ENCODE measurements at places on chromosomes 7 and 10.
A peak's percentile ranks its signal among the peaks of the same experiment; 100 is the strongest.

DNA sequence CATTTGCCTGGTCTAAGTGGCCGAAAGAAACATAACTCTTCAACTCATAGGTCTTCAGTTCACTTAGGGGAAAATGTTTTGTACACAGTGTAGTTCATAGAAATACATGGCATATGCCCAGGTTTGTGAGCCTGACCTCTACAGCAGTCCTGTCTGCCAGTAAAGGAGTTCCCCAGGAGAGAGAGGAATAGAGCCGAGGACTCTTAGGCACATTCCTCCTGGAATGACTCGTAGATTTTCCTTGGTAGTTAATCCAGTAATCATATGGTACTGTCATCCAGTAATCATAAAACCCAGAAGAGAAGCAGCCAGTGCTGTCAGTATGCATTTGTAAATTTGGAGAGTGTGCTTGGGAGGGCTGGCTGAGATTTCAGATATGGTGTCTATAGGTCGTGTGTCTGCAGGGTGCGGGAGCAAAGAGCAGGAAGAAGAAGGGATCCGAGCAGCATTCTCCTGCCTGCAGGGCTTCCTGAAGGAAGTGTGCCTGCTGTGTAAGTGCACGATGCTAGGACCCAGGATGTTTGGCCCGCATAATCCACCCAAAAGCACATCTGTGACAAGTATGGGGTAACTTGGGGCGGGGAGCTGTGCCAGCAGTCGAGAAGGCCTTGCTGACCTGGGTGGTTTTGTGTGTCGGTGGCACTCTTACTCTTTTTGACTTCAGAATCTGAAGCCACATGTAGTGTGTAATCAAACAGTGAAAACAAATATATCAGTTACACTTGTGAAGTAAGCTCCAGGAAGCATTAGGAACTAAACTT, 13.9 kb downstream of the EIF4H start:
- DNase-seq = no peak

DNA sequence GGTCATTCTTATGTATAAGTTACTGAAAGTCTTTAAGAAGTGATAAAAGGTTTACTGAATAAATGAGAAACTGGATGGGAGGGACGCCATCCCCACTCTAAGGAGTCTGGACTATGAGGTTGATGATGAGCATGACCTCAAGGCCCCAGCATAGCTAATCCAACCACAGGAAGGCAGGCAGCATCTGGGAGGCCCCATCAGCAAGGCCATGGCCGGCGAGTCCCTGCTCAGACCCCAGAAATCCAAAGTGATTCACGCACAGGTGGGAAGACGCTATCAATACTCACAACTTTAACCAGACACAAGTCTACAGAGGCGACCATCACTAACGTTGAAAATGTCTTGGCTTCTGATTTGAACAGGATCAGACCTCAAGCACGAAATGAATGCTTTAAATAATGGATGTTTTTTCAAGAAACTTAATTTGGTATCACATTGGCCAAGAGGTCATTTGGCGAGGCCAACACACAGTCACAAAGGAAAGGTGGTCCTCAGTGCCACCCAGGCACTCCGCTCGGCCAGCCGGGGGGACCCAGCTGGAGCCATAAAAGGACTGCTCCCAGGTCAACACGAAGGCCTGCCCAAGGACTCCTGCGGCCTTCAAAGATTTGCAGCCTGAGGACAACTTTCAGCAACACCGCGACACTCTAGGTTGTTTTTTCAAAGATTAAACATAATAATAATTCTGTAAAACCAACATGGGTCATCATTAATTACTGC, 228.5 kb downstream of the PTPRN2 start:
- no peak for DNase-seq

- no peak for DNase-seq
Measured at GRCh38 chr7:121873289-121874194, 581 bp downstream of the PTPRZ1 start.

- no peak for DNase-seq
Measured at GRCh38 chr10:87966459-87966858, 103.0 kb downstream of the PTEN start.

- DNase-seq = no peak
Measured at GRCh38 chr7:2941216-2941859, 97.2 kb upstream of the GNA12 start.

GRCh38 chr10:107807836-107808235, 643.3 kb upstream of the SORCS1 start:
- no peak for DNase-seq

DNA sequence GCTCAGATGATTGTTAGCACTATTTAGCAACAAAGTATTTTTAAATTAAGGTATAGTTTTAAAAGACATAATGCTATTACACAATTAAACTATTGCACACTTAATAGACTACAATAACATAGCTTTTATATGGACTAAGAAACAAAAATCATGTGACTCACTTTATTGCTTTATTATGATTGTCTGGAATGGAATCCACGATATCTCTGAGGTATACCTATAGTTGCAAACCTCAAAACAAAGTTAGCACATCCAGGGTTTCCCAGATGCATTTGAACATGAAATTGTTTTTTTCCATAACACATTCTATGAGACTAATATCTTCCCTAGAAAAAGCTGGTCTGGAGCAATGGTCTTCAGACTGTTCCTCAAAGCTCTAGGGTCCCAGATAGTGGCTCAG, 18.3 kb upstream of the RPEL1 start:
- DNase-seq = no peak

GRCh38 chr7:84105586-84105985, 89.0 kb downstream of the SEMA3A start:
- DNase-seq = no peak

DNA sequence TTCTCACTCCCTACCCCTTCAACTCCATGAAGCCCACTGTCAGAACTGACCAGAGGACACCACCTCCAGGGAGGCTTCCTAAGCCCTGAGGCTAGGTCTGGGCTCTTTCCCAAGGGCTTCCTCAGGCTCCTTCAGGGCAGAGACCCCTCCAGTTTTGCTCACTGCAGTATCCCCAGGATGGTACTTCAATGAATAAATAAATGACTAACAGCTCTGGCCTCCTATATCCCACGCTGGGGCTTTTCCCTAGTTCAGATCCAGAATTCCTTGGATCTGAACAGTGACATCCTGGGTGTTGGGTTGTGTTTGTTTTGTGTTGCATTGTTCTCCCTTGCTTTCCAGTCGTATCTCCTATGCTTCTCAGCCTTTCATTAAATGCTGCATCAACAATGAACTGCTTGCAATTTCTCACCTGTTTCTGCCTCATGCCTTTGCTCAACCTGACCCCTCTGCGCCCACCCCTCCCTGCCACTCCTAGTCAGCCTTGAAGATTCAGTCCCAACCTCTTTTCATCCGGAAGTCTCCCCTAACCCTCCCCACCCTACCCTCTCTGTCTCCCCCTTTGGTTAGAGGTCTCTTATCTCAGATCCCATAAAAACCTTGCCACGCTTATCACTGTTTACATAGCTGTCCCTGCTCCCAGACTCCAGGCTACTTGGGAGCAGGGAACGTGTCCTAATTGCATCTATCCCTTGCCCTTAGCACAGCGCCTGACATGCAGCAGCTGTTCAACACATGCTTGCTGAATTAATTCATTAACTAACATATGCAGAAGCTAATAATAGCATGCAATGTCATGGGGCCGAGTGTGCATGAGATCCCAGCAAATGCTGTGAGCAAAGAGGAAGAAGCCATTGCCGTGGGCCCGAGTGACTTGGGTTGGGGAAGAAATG, 41.7 kb downstream of the PPP1R3C start:
- DNase-seq = peak; percentile 62

- no peak for DNase-seq
Measured at GRCh38 chr10:127833804-127834203, 58.9 kb downstream of the CLRN3 start.

Measured in Right ventricle myocardium superior (tissue), 1 donor.